ENCODE measurements at places on chromosomes 5 and 9. TPM values are rescaled to one million over a fixed set of nuclear protein-coding genes. Genes with fewer than 3 reads are reported as not detected.

PAEP gene
- total RNA-seq: not detected

GTF2H2C gene
- 35.2 TPM for total RNA-seq

PCDHGA6 gene
- 2.8 TPM for total RNA-seq

DOCK8 gene
- total RNA-seq: 0.05 TPM

KCNV2 gene
- total RNA-seq: not detected

PPIC gene
- 69.6 TPM for total RNA-seq

PFN3 gene
- total RNA-seq: not detected

ANXA2R gene
- total RNA-seq: 0.99 TPM

OR2K2 gene
- total RNA-seq: not detected

C5orf52 gene
- total RNA-seq: not detected

TNFSF8 gene
- total RNA-seq: not detected

JMY gene
- total RNA-seq: 5.7 TPM

DNA sequence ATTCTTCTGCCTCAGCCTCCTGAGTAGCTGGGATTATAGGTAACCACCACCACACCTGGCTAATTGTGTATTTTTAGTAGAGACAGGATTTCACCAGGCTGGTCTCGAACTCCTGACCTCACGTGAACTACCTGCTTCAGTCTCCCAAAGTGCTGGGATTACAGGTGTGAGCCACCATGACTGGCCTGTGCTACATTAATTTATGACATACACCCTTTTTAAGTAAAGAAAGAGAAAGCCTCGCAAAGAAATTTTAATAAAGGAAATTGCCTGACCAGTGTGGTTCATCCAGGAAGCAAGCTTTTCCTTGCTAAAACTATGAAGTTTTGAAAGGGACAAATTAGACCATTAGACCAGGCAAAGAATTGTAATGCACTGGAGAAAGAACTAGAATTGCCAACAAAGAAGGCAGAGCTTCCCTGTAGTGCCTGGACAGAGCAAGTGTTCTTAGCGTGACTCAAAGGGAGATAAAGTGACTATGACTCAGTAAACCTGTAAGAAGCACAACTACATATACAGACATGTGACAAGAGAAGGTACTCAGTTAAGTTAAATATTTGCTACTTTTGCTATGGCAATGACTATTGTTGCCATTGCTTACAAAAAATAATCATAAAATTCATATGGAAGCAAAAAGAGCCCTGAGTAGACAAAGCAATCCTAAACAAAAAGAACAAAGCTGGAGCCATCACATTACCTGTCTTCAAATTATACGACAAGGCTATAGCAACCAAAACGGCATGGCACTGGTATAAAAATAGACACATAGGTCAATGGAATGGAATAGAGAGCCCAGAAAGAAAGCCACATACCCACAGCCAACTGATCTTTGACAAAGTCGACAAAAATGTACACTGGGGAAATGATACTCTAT, 54.6 kb downstream of the FYB1 start:
- no peak for DNase-seq

GRCh38 chr5:109656829-109657228, 32.9 kb upstream of the MAN2A1 start:
- peak; percentile 64 for DNase-seq

DNA sequence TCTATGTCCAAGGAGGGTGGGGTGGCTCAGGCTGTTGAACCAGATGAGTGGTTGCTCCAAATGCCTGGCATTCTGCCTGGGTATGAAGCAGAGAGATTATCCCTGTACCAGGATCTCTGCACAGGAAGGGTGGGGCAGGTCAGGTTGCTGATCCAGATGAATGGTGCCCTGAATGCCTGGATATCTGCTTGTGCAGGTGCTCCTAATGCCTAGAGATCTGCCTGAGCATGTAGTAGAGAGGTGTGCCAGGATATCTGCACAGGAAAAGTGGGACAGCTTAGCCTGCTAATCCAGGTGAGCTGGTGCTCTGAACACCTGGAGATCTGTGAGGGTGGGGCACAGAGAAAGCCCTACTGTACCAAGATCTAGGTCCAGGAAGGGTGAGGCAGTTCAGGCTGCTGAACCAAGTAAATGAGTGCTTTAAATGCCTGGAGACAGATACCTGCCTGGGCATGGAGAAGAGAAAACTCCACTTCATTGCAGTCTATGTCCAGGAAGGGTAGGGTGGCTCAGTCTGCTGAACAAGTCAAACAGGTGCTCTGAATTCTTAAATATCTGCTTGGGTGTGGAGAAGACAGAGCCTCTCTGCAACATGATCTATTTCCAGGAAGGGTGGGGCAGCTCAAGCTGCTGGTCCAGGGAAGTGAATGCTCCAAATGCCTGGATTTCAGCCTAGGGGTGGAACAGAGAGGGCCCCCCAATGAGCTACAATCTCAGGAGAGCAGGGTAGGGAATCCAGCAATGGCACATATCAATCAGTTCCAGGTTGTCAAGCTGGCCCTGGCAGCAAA, 189.4 kb upstream of the DMRTA1 start:
- DNase-seq: no peak

DNA sequence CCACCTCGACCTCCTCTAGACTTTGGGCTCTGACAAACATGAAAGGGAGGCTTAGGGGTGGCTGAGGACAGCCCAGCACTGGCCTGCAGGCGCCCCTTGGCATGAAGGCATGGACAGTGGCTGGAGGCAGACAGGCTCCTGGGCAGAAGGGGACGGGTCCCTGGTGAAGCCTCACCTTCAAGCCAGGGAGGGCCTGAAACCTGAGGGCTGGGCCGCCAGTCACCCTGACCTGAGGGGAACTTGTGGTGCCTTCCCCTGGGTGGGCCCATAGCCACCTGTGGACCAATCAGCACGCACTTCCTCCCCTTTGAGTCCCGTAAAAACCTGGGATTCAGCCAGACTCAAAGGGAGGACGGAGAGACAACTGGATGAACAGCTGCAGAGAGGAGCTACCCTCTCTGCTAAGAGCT, 90.4 kb upstream of the PUM3 start:
- no peak for DNase-seq

DNA sequence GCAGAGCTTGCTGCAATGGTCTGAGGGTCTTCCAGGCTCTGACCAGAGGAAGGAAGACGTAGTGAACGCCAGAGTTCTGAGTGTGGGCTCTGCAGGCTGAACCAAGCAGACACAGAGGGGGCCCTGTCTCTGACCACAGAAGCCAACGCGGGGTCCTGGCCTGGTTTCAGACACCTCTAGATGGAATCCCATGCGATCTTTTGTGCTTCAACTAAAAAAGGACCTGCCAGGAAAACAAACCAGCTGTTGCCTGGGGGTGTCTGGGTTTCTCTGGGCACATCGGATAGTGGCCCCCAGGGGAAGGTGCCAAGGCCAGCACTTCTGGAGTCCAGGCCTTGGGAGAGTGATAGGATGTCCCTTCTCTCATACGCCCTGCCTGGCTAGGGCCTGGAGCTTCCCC, 12.9 kb downstream of the PRDM12 start:
- no peak for DNase-seq

GRCh38 chr9:5614985-5615384, 13.9 kb upstream of the RIC1 start:
- DNase-seq: no peak

DNA sequence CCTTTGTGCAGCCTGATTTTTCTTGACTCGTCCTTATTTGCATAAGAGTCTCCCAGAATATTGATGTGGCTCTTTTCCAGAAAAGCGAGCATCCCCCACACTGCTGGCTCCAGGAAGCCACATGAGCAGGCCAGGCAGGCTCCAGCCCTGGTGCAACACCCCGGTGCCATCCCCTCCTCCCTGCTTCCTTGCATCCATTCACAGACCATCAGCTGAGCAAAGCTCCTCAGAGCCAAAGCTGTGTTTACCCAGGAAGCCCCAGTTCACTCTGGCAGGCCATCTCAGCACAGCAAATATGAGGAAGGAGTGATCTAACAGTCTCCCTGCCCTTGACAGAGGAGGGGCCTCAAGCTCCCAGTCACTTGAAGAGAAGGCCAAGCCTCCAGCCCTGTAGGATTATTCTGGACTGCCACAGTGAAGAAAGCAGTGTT, 34.4 kb downstream of the INSYN2B start:
- DNase-seq: peak; percentile 97

DNA sequence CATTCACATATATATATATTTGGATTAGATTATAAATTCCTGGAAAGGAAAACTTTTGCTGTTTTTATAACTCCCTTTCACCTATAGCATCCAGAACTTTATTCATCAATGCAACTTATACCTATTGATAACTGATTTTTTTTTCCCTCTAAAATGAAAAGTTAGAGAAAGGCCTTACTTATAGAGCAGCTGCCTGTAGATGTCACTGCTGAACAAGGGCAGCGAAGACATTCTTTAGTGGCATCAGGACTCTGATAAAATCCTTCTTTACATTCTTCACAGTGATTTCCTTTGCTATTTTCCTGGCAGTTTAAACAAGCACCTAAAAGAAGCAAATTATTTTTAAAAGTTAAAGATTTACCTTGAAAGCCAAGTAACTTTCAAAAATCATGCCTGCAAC, 32.3 kb upstream of the CDK5RAP2 start:
- no peak for DNase-seq

DNA sequence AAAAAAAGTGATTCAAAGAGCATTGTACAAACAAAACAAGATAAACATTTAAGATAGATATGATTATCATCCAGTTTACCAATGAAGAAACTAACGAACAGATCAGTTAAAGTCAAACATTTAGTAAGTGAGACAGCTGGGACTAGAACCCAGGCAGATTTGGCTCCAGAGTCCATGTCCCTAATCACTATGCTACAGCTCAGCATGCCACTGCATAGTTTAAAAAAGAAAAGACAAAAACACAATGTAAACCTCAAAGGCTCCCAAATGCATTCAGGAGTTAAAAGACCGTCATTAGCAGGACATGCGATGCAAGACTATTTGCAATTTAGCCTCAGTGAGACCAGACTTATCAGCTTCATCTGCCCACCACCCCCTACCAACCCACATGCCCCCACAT, 36.8 kb downstream of the DENND1A start:
- no peak for DNase-seq

- no peak for DNase-seq
Observed at GRCh38 chr9:739362-739761, 102.1 kb upstream of the DMRT1 start.

GRCh38 chr9:69554945-69555344, 117.2 kb downstream of the APBA1 start:
- DNase-seq: peak; percentile 63

GRCh38 chr9:72932619-72933018, 20.2 kb downstream of the ALDH1A1 start:
- peak; percentile 44 for DNase-seq

DNA sequence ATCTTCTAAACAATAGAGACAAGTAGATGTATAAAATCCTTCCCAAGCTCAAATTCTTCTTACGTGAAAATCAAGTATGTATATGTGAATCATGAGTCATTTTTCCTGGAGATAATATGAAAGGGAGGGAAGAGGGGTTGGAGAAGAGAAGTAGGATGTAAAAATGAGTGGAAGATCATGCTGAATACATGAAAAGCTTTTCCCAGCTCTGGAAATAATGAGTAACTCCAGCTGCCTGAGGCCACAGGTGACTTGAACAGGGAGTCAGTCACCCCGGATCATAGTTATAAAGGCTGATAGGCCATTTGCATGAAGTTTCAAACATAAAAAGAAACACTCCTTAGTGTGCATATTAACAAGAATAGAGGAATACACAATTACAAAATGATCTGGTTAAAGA, 486.7 kb downstream of the EFNA5 start:
- no peak for DNase-seq

- DNase-seq: no peak
Observed at GRCh38 chr5:92795633-92796032, 785.4 kb downstream of the NR2F1-AS1 start.

DNA sequence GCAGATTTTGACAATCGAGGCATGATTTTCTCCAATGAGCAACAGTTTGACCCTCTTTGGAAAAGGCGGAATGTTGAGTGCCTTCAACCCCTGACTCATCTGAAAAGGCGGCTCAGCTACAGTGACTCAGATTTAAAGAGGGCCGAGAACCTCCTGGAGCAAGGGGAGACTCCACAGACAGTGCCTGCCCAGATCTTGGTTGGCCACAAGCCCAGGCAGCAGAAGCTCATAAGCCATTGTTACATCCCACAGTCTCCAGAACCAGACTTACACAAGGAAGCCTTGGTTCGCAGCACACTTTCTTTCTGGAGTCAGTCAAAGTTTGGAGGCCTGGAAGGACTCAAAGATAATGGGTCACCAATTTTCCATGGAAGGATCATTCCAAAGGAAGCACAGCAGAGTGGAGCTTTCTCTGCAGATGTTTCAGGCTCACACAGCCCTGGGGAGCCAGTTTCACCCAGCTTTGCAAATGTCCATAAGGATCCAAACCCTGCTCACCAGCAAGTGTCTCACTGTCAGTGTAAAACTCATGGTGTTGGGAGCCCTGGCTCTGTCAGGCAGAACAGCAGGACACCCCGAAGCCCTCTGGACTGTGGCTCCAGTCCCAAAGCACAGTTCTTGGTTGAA, 13.6 kb downstream of the PTPDC1 start:
- DNase-seq: peak; percentile 88

DNA sequence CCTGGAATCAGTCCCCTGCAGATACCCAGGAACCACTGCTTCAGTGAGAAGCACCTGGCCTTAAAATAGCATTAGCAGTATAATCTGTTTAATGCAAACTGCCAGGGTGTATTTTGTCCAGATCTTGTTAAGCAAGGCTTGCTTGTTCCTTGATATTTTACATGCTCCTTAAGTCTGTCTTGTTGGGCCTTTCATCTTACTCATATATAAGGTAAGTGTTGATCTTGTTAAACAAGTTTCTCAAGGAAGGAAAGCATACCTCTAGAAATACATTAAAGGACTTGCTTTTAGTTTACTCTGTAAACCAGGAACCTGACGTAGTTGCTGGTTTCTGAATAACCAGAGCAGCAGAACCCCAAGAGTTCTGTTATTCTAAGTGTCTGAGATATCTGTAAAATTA, 13.7 kb downstream of the HSPA4 start:
- no peak for DNase-seq

GRCh38 chr9:117546894-117547678, 132.2 kb upstream of the ASTN2 start:
- no peak for DNase-seq

- peak; percentile 51 for DNase-seq
Observed at GRCh38 chr9:98523231-98523901, 185.4 kb downstream of the GABBR2 start.

- DNase-seq: no peak
Observed at GRCh38 chr5:102789469-102789868, 34.4 kb downstream of the PAM start.

All from HFFc6 (cell line).